ENCODE measurements at places on chromosomes 4 and X.

- DNase-seq = peak; percentile 7
These were observed 8.0 kb upstream of the MSL3 start for GRCh38 chrX:11750046-11750445.

- DNase-seq = no peak
These were observed 39.5 kb upstream of the EMCN start for GRCh38 chr4:100557306-100557705.

GRCh38 chr4:81740487-81740886, 268.8 kb upstream of the RASGEF1B start:
- DNase-seq = no peak

DNA sequence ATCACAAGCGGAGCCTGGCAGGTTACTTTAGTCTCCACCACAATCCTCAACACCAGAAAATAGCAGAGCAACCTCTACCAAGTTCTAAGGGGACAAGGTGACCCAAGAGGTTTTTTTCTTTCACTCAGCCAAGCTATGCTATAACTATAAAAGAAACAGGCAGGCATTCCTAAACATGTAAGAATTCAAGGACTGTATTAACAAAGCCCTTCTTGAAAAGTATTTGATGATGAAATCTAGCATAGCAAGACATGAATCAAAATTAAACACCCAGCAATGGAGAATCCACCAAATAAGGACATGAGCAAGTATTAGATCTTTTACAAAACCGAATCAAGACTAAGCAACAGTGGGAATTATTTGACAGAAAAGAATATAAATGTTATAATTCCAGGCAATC, 25.7 kb upstream of the C1QTNF7 start:
- peak; percentile 82 for DNase-seq

DNA sequence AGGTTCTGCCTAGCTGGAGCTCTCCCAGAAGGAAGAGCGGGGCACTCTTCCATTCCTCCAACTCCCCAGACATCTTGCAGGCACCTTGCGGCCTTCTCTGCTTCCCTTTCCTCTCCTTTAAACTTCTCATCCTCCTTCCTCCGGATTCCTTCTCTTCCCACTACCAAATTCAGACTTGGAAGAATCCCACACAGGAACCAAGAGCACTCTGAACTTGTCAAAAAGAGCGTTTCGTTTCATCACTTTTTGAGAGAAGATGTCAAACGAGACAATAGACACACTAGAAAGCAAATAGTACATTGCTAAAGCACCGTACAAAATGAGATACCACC, 512 bp upstream of the UCP1 start:
- no peak for DNase-seq

GRCh38 chrX:150643958-150644357, 49.2 kb upstream of the MTMR1 start:
- no peak for DNase-seq

- no peak for DNase-seq
These were observed 66.9 kb downstream of the TAB3 start for GRCh38 chrX:30822068-30822681.

DNA sequence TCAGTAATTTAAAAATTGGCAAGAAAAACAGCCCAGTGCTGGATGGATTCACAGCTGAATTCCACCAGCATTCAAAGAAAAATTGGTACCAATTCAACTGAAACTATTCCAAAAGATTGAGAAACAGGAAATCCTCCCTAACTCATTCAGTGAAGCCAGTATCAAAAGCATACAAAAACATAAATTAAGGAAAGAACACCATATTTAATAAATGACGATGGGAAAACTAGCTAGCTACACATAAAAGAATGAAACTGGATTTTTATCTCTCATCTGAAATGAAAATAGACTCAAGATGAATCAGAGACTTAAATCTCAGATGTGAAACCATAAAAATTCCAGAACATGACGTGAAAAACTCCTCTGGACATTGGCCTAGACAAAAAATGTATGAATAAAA, 516.8 kb upstream of the SPANXN1 start:
- DNase-seq = peak; percentile 55

- DNase-seq = no peak
These were observed 10.1 kb downstream of the FGFRL1 start for GRCh38 chr4:1021386-1022050.

DNA sequence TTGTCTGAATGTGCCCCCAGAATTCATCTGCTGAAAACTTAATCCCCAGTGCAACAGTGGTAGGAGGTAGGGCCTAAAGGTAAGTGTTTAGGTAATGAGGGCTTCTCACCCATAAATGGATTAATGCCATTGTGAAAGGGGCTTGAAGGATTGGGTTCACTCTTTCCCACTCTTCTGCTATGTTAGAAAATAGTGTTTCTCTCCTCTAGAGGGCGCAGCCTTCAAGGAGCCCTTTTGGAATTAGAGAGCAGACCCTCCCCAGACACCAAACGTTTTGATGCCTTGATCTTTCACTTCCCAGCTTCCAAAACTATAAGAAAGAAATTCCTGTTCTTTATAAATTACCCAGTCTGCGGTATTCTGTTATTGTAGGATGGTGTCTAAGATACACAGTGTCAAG, 706.4 kb downstream of the SMARCA1 start:
- no peak for DNase-seq

- DNase-seq = peak; percentile 14
These were observed 40.7 kb upstream of the DDX3X start for GRCh38 chrX:41293269-41293668.

- peak; percentile 41 for DNase-seq
These were observed 850 bp downstream of the IGBP1 start for GRCh38 chrX:70134116-70134477.

DNA sequence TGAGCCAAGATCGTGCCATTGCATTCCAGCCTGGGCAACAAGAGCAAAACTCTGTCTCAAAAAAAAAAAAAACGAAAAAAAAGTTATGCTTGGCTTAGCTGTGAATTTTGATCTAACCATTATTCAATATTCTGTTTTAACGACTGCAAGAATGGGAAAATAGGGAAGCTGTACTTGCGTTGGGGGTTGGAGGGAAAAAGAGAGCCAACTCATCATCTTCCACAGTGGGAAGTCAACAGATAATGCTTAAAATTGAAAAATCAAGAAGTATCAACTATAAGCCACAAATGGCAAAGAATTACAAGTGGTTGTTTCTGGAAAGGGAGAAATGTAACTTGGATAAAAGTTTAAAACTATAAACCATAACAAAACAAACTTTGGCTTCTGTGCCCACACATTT, 2.9 kb downstream of the TEC start:
- no peak for DNase-seq

DNA sequence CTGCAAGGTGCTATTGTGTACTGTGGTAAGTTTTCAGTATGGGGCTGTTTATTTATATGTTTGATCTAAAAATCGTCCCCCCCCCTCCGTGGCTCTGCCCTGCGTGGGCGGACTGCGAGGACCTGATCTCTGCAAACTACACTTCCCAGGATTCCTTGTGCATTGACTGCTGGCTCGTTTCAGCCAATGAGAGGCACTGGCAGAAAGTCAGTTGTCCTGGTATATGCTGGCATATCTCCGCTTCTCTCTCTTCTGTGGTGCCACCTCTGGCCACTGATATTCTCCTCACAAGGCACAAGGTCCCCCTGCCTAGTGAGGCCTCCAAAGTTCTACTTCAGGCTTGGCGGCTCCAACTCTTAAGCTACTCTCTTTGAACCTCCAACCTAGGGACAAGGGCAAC, 168.8 kb upstream of the ZFP42 start:
- no peak for DNase-seq

- no peak for DNase-seq
These were observed 57.1 kb downstream of the FREM3 start for GRCh38 chr4:143643399-143643798.
